Effector memory CD8-positive, alpha-beta T cell (primary cell): ENCODE measurements at places on chromosomes 11 and 22.

GRCh38 chr11:33828604-33829429 is 54.5 kb upstream of the FBXO3 start:
- no peak for DNase-seq

GRCh38 chr22:37675930-37676735 is 697 bp downstream of the LGALS1 start:
- DNase-seq: no peak

DNA sequence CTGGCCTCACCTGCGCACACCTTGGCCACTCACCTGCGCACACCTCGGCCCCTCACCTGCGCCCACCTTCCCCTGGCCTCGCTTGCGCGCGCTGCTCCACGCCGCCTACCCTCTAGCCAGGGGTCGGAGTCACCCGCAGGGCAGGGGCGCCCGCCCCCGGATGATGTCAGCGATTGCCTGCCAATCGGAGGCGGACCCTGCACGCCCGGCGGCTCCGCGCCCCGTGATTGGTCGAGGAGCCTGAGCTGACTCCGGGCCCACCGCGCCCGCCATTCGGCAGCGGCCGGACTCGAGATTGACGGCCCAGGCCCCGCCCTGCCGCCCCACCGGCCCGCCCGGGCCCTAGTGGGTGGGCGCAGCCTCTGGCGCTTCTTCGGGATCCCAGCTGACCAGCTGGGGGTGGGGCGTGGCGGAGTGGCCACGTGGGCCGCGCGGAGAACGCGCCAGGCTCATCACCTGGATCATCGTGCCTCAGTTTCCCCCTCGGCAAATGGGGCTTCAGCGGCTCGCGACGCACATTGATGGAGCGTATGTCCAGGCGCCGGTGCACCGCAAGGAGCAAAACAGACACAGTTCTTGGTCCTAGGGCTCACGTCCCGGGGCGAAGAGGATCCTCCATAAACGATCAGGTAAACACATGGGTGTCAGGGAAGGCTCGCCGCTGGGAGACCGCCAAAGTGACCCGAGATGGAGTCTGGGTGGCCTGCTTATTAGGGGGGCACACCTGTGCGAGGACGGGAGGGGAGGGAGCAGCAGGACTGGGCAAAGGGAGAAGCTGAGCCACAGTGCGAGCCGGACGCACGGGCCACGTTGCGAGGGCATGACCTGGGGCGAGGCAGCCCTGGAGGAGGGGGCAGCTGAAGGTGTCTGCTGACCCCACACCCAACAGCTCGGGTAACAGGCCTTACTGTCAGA is at the start of gene DHCR7:
Gene DHCR7, minus strand, starts transcription at position 137 of the 915 bp plus-strand sequence. CDS start 3,441 bp downstream, outside the sequence.
- peak; percentile 90 for DNase-seq

DNA sequence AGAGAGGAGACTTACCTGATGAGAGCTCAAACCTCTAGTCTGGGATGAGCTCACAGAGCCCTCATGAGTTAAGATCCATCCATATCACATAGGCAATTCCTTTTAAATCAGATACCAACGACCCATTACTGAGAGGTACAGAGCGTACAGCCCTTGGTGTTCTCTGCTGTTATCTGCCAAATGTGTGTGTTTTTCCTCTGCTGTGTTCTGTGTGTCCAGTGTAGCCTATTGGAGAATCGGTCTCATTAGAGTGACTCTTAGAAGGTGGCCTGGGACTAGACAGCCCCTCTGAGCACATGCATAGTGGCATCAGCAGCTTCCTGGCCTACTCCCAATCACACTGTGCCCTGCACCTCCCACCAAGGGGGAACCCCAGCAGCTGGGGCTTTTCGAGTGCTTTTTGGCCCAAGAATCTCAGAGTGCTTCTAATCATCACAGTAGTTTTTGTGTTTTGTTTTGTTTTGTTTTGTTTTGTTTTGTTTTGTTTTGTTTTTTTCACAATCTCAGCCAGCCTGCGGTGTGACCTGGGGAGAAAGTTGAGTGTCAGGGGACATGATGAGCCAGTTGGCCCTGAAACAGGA is 25.4 kb downstream of the TP53AIP1 start:
- no peak for DNase-seq

DNA sequence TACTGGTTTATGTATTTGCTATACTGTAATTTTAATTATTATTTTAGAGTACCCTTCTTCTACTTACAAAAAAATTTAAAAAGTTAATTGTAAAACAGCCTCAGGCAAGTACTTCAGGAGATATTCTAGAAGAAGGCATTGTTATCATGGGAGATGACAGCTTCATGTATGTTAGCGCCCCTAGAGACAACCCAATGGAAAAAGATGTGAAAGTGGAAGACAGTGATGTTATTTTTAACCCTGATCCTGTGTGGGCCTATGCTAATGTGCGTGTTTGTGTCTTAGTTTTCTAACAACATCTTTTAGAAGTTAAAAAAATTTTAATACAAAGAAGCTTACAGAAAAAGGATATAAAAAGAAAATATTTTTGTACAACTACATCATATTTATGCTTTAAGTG is 205.0 kb downstream of the FAM76B start:
- no peak for DNase-seq

GRCh38 chr11:126189109-126189929 is 22.1 kb downstream of the RPUSD4 start:
- DNase-seq: no peak

DNA sequence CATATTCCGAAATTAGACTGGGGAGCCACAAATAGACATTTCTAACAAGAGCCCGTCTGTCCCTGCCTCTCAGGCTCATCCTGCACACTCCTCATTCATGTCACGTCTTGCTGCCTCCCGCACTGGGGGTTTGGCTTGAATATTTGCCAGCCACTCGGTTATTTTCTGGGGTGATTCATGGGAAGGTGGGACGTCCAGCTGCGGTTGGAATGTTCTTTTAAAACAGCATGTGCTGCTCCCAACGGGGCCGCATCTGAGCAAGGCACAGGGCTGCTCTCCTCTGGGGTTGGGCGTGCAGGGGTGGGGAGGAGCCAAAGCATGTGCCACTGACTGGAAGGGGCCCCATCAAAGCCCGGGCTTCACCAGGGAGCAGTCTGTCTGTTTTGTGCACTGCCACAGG is 25.9 kb upstream of the SLC5A4 start:
- DNase-seq: no peak

DNA sequence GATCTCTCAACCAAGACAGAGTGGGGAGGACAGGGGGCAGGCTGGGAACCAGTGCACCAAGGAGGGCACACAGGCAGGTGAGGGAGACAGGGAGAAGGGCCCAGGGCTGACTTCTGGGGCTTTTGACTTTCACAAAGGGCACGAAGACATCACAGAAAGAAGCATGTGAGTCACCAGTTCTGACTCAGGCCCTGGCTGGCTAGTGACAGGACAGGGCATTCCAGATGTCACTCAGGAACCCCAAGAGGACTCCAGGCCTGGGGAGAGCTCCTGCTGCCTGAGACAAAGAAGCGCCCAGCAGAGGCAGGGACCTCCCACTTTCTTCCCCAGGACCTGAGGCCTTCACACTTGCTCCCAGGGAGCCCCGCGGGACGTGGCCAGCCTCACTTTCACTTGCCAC is 497.2 kb downstream of the BUD13 start:
- no peak for DNase-seq

DNA sequence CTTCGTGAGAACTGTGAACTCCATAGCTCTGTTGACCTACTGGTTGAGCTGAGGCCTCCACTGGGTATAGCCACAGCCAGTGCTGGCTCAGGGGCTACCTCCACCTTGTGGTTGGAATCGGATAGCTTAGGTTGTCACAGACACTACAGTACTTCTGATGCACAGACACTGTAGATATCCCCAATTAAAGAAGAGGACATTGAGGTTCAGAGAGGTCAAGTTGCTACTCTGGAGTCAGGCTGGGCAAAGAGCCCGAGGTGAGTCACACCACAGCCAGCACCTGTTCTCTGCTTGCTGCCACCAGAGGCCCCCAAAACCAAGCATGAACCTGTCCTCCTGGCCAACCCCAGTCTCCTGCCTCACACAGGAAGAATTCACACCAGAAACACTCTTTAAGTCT is 5.4 kb downstream of the UFD1 start:
- no peak for DNase-seq

- no peak for DNase-seq
Measured at GRCh38 chr22:25783856-25784255, 41.9 kb downstream of the MYO18B start.

- DNase-seq: peak; percentile 61
Measured at GRCh38 chr11:72676861-72677341, 2.7 kb upstream of the PDE2A start.

DNA sequence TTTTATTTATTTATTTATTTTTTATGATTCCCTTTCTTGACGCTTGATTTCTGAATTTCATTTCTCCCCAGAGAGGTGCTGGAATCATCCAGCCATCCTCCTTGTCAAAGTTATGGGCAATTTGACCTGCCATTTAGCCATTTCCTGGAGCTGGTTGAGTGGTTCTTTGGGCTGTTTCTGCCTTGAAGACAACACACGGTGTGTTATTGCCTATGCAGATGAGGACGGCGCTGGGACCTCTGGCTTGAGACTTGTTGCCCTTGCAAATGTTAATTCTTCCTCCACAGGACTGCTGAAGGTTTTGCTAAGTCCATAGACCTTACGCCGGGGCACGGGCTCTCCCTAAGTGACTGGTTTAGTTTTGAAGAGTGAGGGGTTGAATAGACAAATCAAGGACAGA is 147.9 kb upstream of the PLET1 start:
- DNase-seq: no peak
